Right lobe of liver (tissue), 6 donors: ENCODE measurements at places on chromosomes 6 and 20. TPM values are rescaled to one million over a fixed set of nuclear protein-coding genes. Genes with fewer than 3 reads are reported as not detected.

GRCh38 chr6:44569931-44570385 lies 182.5 kb downstream of the CDC5L start:
- DNase-seq: peak; percentile 33

Gene MYLK4
- 0.29 TPM for total RNA-seq

DNA sequence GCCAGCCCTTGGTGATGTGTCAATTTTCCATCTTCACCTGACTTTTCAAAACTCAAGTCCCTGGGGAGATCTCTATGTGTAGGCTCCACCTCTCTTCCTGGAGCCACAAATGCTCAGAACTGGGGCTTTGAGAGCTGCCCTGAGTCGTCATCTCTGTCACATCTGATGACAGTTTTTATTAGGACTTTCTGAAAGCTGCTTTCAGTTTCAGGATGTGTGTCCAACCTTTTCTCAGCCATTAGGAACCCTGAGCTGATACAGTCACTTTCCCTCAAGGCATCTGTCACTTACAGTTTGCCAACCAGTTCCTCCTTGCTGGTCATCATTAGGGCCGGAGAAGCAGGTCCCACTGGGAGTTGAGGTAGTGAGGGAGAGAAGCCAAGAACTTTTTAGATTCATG lies 365.9 kb upstream of the CHD6 start:
- DNase-seq: no peak

- no peak for DNase-seq
Observed at GRCh38 chr6:46730921-46731461, 4.2 kb downstream of the PLA2G7 start.

- DNase-seq: peak; percentile 12
Observed at GRCh38 chr20:44032583-44033331, 118.1 kb downstream of the TOX2 start.

DNA sequence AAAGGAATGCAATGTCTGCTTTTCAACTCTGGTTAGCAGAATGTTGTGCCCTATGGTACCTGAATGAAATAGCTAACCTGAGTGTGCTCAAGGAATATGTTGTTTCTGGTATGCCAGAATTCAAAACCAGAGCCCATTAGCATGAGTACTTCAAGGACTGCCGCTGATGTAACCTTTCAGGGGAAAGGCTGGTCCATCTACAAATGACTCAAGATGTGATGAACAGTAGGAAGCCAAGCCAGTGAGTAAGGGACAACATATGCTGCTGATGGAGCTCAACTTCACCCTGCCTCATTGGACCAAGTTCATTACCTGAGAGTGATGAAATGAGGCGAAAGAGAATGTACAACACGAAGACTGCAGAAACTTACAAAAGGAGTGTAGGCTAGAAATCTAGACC lies 95.7 kb upstream of the BMP2 start:
- DNase-seq: no peak

DNA sequence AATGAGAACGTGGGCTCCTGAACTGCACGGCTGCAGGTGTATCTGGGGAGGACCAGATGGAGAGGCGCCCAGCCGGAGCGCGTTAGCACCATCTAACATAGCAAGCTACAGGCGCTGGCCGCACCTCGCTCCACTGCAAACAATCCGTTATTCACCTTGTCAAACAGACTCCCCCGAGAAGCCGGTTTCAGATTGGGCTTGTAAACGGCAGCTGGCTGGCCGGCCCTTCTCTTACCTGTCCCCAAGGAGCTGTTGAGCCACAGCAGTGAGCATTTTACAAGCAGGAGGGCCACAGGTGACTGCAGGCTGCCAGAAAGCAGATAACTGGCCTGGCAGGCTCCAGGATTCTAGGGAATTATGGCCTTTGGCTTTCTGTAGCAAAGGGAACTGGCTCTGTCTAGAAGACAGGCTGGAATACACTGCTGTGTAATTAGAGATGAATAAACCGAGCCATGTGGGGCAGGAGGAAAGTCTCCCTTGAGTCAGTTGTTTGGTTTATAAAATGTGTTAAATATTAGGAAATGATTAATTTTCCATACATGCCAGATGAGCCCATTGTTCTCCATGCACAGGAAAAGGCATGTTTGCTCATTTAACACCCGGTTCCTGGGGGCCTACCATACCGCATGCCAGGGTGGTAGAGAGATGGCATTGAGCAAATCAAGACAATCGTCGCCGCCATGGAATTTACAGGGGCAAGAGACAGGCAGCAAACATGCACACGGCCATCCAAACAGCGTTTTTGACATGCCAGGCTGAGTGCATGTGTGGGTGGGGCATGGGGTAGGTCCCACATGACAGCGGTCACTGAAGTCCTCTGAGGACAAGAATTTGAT lies 159.3 kb downstream of the NFATC2 start:
- no peak for DNase-seq

DNA sequence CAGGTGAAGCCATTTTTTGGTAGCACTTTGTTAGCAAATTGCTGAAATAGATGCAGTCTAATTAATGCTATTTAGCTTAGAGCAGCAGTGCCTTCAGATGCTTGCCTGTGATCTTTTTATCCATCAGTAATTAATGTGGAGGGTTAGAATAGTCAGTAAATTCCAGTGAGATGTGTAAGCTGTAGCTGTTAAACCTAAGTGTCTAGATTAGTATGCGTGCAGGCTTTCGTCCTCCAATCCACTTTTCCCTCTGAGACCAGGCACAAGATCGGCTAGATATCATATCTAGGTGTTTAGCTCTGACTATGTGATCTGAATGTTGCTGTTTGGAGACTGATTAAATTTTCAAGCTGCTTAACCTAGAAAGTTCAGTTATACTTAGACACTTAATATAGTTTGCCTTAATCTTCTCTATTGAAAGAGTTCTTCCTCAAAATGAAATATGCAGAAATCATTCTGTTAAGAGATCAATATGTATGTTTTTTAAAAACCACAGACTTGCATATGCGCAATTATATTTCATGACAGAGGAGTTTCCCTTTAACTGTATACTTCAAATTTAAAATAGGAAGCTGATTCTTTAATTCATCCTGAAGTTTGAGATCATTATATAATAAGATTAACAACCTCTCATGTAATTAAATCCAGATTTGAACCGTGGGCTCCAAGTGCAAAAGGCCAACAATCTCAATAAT lies 41.2 kb downstream of the XRN2 start:
- no peak for DNase-seq

- no peak for DNase-seq
Observed at GRCh38 chr6:43738267-43738676, 31.7 kb upstream of the VEGFA start.

Gene EHMT2
- total RNA-seq: 15.0 TPM

- no peak for DNase-seq
Observed at GRCh38 chr20:50750145-50750671, 18.8 kb downstream of the PARD6B start.

- no peak for DNase-seq
Observed at GRCh38 chr6:111987295-111987694, 66.6 kb upstream of the CCN6 start.

DNA sequence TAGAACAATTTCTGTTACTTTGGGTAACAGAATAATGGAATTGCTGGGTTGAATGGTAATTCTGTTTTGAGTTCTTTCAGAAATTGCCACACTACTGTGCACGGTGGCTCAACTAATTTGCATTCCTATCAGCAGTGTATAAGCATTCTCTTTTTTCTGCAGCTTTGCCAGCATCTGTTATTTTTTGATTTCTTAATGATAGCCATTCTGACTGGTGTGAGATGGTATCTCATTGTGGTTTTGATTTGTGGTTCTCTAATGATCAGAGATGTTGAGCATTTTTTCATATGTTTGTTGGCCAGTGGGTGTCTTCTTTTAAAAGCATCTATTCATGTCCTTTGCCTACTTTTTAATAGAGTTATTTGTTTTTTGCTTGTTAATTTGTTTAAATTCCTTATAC lies 846.8 kb downstream of the KIF16B start:
- no peak for DNase-seq

Gene ATAT1
- total RNA-seq: 5.3 TPM

DNA sequence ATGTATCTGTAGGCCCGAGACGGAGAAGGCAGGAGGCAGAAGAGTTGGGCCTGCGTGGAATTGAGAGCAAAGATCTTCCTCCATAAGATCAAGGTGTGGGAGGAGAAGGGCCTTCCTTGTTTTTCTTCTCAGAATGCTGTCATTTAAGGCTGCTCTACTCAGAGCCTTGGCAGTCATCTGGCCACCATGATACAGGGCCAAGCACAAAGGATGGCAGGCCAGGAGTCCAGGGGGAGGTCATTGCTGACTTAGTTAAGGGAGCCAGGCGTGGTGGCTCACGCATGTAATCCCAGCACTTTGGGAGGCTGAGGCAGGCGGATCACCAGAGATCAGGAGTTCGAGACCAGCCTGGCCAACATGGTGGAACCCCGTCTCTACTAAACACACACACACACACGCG lies 137.1 kb downstream of the BMP7 start:
- DNase-seq: no peak

Gene TCF15
- total RNA-seq: not detected

- no peak for DNase-seq
Observed at GRCh38 chr20:48006036-48006833, 221.0 kb upstream of the SULF2 start.

GRCh38 chr20:16761305-16761829 lies 13.2 kb downstream of the OTOR start:
- peak; percentile 57 for DNase-seq

GRCh38 chr6:88013015-88013414 lies 34.6 kb upstream of the SPACA1 start:
- DNase-seq: no peak

Gene ARID1B
- 25.2 TPM for total RNA-seq

Gene ETV7
- not detected for total RNA-seq

GRCh38 chr6:33897189-33897780 lies 93.5 kb upstream of the MLN start:
- no peak for DNase-seq

- no peak for DNase-seq
Observed at GRCh38 chr20:57040924-57041323, 225.5 kb downstream of the BMP7 start.

- DNase-seq: no peak
Observed at GRCh38 chr20:48390981-48391380, 436.8 kb downstream of the PREX1 start.

DNA sequence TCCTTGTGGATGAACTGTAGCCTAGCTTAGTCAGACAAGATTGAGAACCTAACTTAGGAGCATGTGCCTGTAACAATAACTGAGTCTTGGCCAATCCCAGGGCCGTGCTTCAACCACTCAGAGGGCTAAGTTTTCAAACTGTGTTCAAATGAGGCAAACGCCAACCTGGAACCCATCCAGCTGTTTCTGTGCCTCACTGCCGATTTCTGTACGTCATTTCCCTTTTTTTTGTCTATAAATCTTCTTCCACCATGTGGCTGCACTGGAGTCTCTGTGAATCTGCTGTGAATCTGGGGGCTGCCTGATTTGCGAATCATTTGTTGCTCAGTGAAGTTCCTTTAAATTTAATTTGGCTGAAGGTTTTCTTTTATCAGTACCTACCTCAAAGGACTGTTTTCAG lies 115.0 kb upstream of the CHD6 start:
- DNase-seq: no peak

Gene PCIF1
- 9.0 TPM for total RNA-seq

Gene RIPOR2
- 4.0 TPM for total RNA-seq

- no peak for DNase-seq
Observed at GRCh38 chr6:87174078-87174579, 18.8 kb downstream of the ZNF292 start.

DNA sequence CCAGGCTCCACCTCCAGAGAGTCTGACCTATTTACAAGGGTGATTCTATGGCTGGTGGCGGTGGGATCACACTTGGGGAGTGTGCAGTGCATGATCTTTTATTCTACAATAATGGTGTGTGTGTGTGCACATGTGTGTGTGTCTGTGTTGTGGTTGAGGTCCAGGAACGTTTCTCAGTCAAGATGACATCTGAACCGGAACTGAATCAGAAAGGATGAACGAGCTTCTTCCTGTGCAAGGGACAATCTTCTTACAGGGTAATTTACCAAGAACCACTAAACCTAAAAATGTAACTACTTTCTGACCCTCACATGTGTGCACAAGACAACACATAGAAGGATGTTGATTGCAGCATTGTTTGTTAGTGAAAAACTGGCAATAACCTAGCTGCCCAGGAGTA lies 8.6 kb downstream of the MMP9 start:
- DNase-seq: no peak

DNA sequence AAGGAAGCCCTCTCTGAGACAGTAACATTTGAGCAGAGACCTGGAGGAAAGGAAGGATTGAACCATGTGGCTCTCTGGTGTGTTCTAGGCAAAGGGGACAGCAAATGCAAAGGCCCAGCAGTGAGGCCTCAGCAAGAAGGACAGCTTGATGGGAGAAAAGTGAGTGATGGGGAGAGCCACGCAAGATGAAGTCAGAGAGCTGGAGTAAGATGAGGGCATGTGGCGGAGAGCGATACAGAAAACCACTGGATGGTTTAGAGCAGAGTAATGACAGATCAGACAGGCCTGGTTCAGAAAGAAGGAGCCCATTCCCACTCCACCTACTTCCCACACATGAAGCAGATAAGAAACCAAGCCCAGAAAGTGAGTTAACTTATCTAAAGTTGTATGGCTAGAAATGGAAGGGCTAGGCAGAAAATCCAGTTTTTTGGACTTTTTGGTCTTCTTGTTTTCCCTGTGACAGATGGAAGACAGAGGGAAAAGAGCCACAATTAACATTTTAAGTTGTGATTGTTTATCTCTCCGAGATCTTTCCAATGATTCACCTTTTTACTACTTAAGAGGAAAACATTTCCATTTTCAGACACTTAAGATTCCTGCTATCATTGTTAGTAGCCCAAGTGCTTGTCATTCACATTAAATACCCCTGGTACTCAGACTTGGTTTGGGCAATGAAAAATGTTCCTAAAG lies 723 bp upstream of the SNPH start:
- no peak for DNase-seq

DNA sequence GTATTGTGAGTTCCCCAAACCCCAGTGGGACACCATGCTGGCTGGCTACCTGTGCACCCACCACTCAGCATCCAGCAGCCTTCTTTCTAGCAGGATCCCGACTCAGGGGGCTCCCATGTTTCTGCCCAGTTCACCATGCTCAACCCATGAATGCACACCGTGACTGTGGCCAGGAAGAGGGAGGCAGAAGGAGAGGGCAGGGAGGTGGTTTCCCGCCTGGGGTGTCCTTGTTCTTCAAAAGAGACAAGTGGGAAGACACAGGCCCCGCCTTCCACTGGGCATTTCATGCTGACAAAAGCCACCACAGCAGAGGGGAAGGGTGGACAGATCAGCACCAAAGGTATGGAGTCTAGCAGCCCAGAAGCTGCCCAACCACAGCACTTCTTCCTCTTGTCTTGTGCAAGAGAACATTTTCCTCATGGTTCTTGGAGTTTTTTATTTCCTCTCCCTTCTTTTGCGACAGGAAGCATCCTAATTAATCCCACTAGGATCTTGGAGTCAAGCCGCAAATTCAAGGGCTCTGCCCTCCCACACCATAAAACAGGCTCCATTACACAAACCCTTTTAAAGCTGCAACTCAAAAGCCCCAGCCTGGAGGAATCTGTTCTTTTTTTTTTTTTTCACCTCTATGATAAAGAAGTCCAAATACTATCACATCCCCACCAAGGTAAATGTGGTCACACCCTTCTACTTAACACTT lies 13.5 kb upstream of the ANKRD60 start:
- no peak for DNase-seq

DNA sequence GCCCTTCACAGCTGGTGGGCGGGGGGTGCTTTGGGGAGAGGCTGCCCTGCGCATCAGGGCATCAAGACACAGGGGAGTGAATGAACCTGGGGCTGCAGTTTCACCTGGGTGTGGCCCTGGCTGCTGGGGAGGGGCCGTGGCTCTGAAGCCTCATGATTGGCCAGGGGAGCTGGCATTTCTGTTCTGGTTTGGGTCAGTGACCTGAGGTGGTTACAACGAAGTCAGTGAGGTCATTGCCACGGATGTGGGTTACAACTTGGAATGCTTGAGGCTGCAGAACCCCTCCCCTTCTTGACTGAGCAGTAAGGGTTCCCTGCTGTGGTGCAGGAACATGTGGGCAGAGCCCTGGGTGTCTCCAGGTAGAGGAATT lies 3.0 kb downstream of the TCEA2 start:
- peak; percentile 77 for DNase-seq

Gene EFCAB8
- 0.21 TPM for total RNA-seq
